Stimulated activated CD4-positive, alpha-beta T cell treated with anti-CD3 and anti-CD28 coated beads, TNF-alpha, amount 100 ng/mL, for 4 hours (primary cell): ENCODE measurements at places on chromosomes 5 and 9.

DNA sequence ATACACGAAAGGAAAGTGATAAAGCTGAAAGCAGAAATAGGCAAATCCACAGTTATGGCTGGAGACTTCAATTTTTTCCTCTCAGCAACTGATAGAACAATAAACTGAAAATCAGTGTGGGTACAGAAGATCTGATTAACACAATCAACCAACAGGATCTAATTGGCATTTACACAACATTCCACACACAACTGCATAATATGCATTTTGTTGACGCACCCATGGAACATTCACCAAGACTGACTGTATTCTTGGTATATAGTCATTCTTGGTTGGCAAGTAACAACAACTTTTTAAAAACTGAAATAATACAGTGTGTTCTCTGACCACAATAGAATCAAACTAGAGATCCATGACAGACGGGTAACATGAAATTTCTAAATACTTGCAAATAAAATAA, 218.7 kb upstream of the S1PR3 start:
- no peak for DNase-seq

DNA sequence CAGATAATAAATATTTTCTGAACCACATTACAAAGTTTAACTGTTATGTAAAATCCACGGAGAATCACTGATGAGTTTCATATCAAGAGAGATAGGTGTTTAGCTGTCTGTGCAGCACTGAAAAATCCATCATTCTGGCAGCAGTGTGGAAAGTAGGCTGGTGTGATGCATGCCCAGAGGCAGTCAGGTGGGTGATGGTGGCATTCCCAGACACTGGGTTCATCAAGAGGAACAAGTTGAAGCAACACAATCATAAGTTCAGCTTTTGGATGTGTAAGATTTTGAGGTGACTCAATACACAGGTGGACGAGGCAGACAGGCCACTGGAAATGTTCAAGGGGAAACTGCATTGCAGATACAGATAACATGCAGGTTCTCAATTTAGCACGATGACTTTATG, 11.9 kb downstream of the DNAH5 start:
- no peak for DNase-seq

DNA sequence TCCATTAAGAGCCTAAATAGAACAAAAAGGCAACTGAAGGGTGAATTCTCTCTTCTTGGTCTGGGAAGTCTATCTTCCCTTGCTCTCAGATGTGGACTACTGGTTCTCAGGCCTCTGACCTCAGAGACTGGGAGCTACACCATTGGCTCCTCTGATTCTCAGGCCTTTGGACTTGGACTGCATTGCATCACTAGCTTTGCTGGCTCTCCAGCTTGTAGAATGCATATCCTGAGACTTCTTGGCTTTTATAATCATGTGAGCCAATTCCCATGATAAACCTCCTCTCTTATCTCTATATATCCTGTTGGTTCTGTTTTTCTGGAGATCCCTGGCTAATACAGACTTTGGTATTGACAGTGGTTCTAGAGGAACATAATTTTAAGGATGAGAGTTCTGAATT, 89.8 kb downstream of the PSAT1 start:
- no peak for DNase-seq

- DNase-seq = no peak
Measured at GRCh38 chr9:116497095-116497890, 189.8 kb upstream of the TRIM32 start.

GRCh38 chr5:113044776-113045465, 68.3 kb downstream of the DCP2 start:
- DNase-seq = no peak

- DNase-seq = no peak
Measured at GRCh38 chr5:85337435-85337834, 952.8 kb upstream of the EDIL3 start.

GRCh38 chr9:130444565-130445221, at the start of gene ASS1:
Gene ASS1, plus strand, starts transcription at chr9:130444961. Its CDS starts 7,268 bp downstream, at chr9:130452229.
- peak; percentile 52 for DNase-seq

DNA sequence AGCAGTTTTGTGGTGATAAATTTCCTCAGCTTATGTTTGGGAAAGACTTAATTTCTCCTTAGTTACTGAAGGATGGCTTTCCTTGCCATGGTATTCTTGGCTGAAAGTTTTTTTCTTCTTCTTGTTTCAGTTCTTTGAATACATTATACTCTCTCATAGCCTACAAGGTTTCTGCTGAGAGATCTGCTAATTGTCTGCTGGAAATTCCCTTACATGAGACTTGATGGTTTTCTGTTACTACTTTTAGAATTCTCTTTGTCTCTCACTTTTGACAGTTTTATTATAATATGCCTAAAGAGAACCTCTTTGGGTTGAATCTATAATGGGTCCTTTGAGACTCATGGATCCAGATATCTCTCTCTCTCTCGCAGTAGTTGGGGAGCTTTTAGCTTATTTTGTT, 693.6 kb downstream of the PRELID2 start:
- DNase-seq = no peak

GRCh38 chr5:119412279-119413227, 39.7 kb upstream of the HSD17B4 start:
- no peak for DNase-seq

GRCh38 chr9:135326633-135327152, 152.9 kb upstream of the PPP1R26 start:
- DNase-seq = no peak

DNA sequence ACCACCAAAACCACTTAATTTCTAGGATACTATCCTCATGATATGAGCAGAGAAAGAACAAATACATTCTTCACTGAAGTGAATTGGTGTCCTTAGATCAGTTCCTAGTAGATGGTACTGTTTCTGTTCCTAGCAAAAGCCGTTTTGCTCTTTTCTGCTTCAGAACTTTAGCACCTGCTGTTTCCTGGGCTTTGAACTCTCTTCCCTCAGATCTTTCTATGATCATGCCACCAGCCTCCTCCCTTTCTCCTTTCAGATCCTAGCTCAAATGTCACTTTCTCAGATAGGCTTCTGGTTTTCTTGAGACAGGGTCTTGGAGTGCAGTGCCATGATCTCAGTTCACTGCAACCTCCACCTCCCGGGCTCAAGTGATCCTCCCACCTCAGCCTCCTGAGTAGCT, 118.0 kb downstream of the EGFLAM start:
- no peak for DNase-seq

DNA sequence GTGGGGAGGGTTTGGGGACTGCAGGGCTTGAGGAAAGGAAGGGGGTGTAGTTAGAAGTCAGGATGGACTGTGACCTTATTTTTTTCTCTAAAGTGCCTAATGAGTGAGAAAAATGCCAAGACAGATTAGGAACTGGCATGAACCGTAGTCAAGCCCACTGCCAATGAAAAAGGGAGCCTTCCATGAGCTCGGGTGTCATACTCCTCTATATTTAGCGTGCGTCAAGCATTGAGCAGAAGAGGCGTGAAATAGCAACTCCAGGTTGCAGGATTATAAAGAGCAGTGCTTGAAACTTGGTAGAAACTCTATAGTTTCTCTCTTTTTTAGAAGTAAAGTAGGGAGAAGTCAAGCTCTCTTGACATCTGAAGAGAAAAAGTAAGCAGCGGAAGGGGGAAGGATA, 1.8 kb downstream of the SGCD start:
- DNase-seq = no peak

DNA sequence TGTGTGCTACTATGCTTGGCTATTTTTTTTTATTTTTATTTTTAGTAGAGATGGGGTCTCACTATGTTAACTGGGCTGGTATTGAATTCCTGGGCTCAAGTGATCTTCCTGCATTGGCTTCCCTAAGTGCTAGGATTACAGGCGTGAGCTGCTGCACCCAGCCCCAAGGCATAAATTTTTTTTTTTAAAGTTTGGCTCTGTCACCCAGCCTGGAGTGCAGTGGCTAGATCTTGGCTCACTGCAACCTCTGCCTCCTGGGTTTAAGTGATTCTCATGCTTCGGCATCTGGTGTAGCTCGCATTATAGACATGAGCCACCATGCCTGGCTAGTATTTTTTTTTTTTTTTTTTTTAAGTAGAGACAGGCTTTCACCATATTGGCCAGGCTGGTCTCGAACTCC, 70.3 kb downstream of the RAB24 start:
- DNase-seq = no peak

DNA sequence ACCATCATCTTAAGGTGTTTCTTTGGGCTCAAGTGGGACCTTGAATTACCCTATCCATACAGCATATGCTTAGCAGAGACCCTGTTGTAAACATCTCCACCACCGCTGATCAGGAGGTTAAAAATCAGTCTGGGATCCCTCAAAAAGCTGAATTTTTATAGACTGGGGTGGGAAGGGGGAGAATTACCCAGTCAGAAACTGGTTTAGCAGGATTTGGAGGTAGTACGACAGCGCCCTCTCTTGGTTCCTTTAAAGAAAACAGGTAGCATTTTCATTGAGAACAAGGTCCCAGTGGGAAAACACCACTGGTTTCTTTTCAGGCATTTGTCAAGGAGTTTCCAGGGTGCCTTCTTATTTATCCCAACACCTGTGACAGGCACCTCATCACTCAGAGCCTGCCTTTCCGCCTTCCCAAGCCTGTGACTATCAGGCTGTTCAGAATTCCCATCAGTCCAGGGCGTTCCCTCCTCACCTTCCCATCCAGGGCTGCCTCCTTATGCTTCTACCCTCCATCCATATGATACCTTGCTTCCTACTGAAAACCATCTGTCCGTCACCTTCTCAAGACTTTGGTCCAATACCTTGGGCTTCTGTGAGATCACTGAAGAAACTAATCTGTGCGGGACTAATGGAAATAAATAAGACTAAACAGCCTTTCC, 203.8 kb upstream of the RAI14 start:
- DNase-seq = no peak

DNA sequence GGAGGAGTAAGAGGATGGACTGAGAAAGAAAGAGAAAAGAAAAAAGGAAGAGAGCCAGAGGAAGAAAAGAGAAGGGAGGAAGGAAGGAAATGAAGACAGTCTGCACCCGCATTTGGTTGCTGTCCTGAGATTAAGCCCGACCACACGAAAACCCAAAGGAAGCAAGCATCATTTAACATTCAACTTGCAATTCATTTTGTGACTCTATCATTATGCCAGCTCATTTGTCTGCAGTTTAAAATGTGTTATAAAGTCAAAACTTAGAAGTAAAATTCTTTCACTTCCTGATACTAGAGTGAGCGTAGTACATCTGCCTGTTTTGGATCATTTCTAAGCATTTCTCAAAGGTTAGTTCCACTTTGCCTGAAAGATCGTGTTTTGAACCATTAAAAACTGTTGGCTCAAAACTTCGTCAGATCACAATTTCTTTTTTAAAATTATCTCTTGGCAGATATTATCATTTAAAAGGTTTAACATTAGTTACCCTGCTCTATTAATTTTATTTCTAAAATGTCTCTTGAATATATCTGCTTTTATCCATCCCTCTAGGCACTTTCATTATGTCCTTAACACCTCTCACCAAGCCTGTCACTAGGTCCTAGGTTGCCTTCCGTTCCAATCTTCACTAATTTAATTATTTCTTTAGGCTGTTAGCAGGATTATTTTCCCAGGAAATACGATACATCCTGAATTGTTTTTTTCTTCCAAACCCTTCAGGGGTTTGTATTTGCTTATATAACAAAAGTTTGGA, 240.9 kb downstream of the TLE4 start:
- no peak for DNase-seq
